Stimulated activated CD8-positive, alpha-beta memory T cell treated with anti-CD3 and anti-CD28 coated beads, Interleukin-4, amount 100 ng/mL, for 1 hour (primary cell): ENCODE measurements at places on chromosomes 3 and 15.

DNA sequence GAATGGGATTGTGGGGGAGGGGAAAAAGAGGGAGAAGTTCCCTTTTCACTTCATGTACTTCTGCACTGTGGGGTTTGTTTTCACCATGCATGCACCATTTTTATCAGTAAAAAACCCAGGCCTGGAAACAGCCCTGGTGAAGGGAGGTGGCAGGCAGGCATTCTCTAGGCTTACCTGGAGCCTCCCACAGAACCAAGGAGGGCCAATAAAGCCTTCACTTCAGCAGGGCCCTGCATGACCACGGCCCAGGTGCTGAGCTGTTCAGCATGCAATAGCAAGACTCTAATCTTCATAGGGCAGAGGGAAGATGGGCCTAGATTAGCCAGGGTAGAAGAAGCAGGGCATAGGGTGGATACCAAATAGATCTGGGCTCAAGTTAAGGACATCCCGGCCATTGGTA, 49.6 kb downstream of the SCN5A start:
- no peak for DNase-seq

- no peak for DNase-seq
Measured at GRCh38 chr15:78104119-78104479, 11.7 kb downstream of the SH2D7 start.

- DNase-seq, result no peak
Measured at GRCh38 chr15:26537663-26538062, 235.2 kb downstream of the GABRB3 start.

DNA sequence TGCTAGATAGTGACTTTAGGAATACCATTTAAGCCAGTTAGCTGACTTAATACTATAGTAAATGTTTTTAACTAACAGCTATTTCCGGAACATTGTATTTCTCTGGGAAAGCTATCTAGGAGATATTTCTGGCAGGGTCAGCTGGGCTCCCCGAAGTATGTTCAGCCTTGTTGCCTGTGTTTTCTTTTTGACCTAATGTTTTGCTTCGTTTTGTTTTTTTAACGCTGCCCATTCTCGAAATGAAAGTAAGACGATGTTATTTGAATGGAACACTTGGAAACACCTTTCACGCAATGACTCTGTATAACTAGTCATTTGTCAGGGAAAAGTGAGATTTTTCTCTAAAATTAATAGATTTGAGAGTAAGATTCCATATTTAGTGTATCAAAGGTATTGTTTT, 702.9 kb upstream of the NAALADL2 start:
- no peak for DNase-seq

GRCh38 chr3:50534681-50535330, 31.4 kb upstream of the CACNA2D2 start:
- DNase-seq, result no peak

DNA sequence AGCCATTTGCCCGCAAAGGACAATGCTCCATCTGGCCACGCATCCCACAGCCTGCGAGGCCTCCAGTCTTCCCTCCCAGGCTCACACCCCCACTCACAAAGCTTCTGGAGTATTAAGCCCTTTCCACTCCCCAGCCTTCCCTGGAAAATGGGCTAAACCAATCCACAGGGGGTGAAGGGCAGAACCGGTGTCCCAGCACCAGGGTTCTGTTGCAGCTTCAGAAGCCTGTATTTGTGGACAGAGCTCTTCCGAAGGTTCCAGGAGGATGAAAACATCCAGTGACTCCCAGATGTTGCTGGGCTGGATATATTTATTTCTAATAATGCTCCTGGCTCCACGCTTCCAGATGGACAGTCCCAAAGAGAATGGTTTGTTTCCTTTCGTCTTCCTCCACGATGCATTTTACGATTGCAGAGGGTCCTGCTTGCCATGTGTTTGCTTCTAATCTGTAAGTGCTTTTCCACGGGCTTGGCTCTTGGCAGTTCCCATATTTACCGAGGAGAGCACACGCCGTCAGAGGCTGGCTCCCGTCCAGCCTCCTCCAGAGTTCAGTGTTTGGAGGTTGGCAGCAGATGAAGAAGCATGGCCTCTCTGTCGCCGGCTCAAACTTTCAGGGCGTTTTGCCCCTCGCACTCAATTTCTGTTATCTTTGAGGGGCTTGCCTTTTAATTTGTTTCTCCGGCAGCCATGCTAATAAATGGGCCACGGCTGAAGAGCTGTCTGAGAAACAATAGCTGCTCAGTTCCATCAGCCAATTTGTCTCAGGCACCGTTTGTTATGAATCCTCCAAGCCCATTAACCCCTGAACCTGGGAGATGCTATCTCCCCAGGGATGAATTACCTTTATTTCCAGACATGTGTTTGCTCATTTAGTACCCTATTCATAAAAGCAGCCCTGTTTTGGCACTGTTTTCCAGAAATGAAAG, 367.9 kb upstream of the PROK2 start:
- no peak for DNase-seq

GRCh38 chr3:98004721-98005120, 30.4 kb downstream of the GABRR3 start:
- DNase-seq, result no peak

- no peak for DNase-seq
Measured at GRCh38 chr3:44359146-44359751, 20.7 kb downstream of the TCAIM start.

GRCh38 chr3:139607257-139608107, 67.9 kb upstream of the RBP1 start:
- no peak for DNase-seq

DNA sequence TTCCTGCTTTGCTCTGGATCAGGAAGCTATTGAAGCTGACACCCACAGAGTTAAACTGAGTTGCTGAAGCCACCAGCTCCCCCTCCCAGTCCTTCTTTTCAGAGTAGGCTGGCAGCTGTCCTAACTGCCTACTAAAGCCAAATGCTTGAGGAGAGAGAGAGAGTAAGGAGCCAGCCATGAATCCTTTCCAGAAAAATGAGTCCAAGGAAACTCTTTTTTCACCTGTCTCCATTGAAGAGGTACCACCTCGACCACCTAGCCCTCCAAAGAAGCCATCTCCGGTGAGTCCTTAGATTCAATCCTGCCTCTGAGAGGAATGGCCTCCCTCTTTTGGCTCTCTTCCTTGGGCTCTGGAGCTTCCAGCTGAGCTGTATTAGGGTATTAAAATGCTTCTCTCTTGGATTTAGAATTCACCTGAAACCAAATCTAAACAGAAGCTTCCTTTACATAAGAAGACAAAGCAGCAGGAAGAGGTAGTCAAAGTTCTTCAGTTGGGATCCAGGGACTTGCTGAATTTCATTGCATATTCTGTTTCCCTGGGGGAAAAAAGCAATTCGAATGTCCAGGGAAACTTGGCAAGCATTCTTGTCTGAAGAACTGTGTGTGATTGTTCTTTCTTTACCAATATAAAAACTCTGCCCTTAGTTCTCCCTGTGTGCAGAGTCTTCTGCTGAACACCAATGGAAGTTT, at the start of gene SLC15A2:
Gene SLC15A2 (plus strand): TSS at position 101 of the 690 bp plus-strand sequence. CDS start 76 bp downstream, at position 177.
- no peak for DNase-seq

DNA sequence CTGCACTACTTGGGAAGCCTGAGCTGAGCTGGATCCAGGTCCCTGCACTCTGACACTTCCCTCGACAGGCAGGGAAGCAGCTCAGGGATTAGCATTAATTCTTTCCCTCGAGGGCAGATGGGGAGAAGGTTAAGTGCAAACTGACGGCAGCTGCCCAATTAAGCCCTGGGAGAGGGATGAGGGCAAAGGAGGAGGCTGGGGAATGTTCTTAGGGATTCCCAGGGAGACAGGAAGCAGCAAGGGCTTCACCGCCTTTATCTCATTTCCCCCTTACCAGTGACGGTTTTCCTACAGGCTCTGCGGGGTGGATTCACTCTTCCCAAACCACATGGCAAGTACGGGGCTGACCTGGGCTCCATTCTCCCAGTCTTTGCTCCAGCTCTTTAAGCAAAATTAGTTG, 519.0 kb upstream of the PROK2 start:
- no peak for DNase-seq

GRCh38 chr3:62602129-62602770, 228.9 kb upstream of the FEZF2 start:
- no peak for DNase-seq

- no peak for DNase-seq
Measured at GRCh38 chr3:123571264-123571972, 13.4 kb downstream of the HACD2 start.

DNA sequence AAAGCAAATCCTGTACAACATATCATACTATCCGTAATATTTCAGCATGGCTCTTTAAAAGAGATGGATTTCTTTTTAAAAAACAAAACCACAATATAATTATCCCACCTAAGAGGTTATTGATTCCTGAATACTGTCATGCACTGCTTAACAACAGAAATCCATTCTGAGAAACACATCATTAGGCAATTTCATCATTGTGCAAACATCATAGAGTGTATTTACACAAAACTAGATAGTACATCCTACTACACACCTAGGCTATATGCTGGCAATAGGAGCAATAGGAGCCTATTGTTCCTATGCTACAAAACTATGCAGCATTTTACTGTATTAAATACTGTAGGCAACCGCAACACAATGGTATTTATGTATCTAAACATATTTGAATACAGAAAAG, 242.0 kb downstream of the NEK10 start:
- DNase-seq, result no peak

- DNase-seq, result no peak
Measured at GRCh38 chr3:138338811-138339210, 9.2 kb upstream of the NME9 start.

- no peak for DNase-seq
Measured at GRCh38 chr3:134992586-134992985, 197.5 kb downstream of the EPHB1 start.

GRCh38 chr15:34456658-34457057, 19.1 kb upstream of the GOLGA8A start:
- DNase-seq, result no peak

DNA sequence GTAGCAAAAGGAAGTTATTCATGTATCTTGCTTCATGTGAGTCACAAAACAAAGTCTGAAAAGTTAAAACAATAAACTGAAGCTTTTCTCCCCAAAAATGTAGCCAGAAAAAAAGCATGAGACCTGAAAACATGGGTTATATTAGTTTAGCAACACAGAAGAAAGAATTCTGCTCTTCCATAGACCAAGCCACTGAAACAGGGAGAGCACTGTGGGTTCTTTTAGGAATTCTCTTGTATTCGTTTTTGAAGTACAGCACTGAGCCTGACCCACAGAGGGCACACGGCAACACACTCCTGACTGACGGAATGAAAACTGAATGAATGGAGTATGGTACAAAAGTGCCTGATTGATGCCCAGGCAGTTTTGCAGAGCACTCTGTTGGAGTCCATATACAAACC, 66.6 kb downstream of the TM4SF4 start:
- no peak for DNase-seq

DNA sequence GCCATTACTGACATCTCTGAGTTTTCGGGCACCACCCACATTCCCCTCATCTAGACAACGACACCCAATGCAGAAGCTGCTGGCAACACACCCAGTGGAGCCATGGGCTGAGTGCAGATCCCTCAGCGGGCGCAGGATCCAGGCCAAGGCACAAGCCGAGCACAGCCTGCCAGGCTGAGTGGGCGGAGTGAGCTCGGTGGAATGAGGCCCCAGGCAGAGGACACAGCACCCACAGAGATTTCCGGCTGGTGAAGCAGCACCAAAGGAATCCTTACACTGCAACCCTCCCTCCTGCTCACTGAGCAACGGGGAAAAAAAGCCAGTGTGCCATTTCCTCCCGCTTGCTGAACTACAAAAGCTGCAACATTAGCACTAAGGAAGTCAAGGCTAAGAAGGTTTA, 34.3 kb downstream of the ZMAT3 start:
- DNase-seq, result no peak

GRCh38 chr15:98830034-98830634, 177.5 kb downstream of the PGPEP1L start:
- DNase-seq, result no peak

- no peak for DNase-seq
Measured at GRCh38 chr3:51035630-51036029, 349.5 kb upstream of the MANF start.

- DNase-seq, result no peak
Measured at GRCh38 chr3:119657887-119658702, 2.3 kb downstream of the POPDC2 start.

- DNase-seq, result no peak
Measured at GRCh38 chr3:152291649-152292066, 22.9 kb downstream of the MBNL1 start.

DNA sequence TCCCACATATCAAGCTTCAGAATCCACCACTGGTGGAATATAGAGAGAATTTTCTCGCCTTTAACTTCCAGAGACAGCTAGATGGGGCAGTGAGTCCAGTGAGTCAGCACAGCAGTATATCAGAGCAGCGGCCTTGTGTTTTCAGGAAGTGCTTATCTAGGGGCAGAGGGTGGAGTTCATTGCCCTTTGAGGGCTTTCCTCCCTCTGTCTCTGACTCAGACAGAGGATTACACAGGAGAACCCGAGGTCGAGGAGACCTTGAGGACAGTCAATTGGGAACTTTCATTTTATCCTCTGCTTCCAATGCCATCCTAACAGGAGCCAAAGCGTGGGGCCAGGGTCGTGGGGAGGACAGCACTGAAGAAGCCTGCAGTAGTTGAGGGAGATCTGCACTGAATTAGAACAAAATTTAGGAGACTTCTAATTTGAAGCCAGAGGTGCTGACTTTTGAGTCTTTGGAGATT, 109.6 kb upstream of the UMPS start:
- no peak for DNase-seq

GRCh38 chr3:42192334-42193200, 73.4 kb downstream of the CCK start:
- no peak for DNase-seq

DNA sequence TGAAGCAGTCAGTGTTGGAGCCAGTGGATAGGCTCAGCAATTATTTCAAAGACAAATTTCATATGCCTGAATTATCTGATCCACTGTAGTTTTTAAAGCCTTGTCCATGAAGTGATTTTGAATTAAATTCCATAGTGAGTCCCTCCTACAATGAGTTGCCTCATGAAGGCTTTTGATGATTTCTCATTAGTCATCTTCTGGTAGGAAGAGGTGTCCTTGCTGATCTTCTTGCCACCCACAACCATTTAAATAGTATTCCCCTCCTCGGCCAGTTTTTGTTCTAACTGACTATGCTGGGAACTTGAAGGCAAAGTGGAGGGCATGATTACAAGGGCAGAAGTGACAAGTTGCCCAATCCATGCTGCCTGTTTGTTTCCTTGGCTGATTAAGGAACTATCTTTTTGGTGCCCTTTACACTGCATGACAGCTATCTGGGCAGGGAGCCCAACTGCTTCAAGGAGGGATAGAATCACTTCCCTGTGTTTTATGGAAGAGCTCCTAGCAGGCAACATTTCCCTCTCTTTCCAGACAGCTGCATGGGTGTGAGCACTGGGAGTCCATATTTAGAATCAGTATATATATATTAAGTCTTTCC, 617.5 kb downstream of the ZPLD1 start:
- no peak for DNase-seq

- DNase-seq, result no peak
Measured at GRCh38 chr3:57274845-57275244, 17.6 kb downstream of the ASB14 start.

DNA sequence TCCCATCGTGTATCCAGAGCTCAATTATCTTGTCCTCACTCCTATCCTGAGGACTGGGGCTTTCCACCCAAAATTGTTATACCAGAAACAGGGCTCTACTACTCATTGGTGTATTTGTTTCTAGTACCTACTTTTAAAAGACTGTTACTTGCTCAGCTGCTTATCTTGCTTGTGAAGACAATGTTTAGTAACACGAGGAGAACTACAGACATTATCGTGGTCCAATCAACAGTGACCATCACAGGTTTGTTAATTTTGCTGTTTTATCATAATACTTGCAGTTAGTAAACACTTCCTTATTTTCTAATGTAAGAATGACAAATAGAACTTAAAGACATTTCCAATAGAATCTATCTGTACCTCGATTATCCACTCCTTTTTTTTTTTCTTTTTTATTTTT, 13.5 kb downstream of the LRCH3 start:
- no peak for DNase-seq

- no peak for DNase-seq
Measured at GRCh38 chr15:52408823-52409222, 113.2 kb upstream of the MYO5C start.
